T-helper 2 cell treated with Interferon-gamma antibody and Interleukin-4, amounts not matched to agents 100 ng/mL and 5 ng/mL, for 36 hours (primary cell): ENCODE measurements at places on chromosomes 2 and 18. TPM values are rescaled to one million over a fixed set of nuclear protein-coding genes. Genes with fewer than 3 reads are reported as not detected.

The CAVIN2 gene
- not detected in 2 replicates for total RNA-seq

The MAPK4 gene
- total RNA-seq = not detected in 2 replicates

The CNTNAP5 gene
- total RNA-seq = not detected in 2 replicates

The ADD2 gene
- 3.4 and 4.0 TPM in 2 replicates for total RNA-seq

The PRSS56 gene
- not detected in 2 replicates for total RNA-seq

The SLC5A7 gene
- total RNA-seq = not detected in 2 replicates

The HYCC2 gene
- total RNA-seq = 31.8 and 33.2 TPM in 2 replicates

The CCDC141 gene
- 12.7 and 14.5 TPM in 2 replicates for total RNA-seq

The HOXD12 gene
- not detected in 2 replicates for total RNA-seq

The TCF23 gene
- total RNA-seq = not detected in 2 replicates

The STON1 gene
- total RNA-seq = 1.7 and 1.9 TPM in 2 replicates

The IL18RAP gene
- 3.4 and 4.2 TPM in 2 replicates for total RNA-seq

The DYNAP gene
- total RNA-seq = not detected in 2 replicates

The GNAL gene
- total RNA-seq = 0.39 and 0.41 TPM in 2 replicates

The PAX3 gene
- total RNA-seq = not detected in 2 replicates

The ZNF521 gene
- total RNA-seq = not detected in 2 replicates

The B3GNT7 gene
- not detected in 2 replicates for total RNA-seq

The SYT4 gene
- not detected in 2 replicates for total RNA-seq

The CDH7 gene
- total RNA-seq = not detected in 2 replicates

The ABCG5 gene
- total RNA-seq = not detected in 2 replicates

The SLC39A10 gene
- total RNA-seq = 47.1 and 53.6 TPM in 2 replicates

The OSR1 gene
- not detected in 2 replicates for total RNA-seq

The MBP gene
- 89.5 and 96.0 TPM in 2 replicates for total RNA-seq

The CHRNA1 gene
- total RNA-seq = not detected in 2 replicates

The DPYSL5 gene
- total RNA-seq = not detected in 2 replicates

The NOSTRIN gene
- total RNA-seq = not detected in 2 replicates

The REG3G gene
- not detected in 2 replicates for total RNA-seq

The DCC gene
- not detected in 2 replicates for total RNA-seq
